ENCODE measurements at places on chromosomes 7 and 10.

DNA sequence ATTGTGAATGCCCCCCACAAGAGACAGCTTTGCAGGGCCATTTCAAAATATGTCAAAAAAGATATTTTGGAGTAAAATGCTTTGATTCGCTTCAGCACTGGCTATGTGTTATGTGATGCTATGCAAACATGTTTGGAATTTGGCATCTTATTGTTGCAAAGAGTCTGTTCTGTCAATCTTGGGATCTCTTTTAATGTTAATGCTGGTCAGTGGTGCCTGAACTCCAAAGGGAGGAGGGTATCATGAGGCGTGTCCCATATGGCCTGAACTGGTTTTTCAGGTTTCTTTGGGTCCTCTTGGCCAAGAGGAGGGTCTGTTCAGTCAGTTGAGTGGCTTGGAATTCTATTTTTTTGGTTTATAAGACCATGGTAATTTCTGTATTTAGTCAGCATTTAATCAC lies 81.4 kb downstream of the HECW1 start:
- no peak for ATAC-seq

GRCh38 chr7:95397381-95397780 lies 1.2 kb upstream of the PON3 start:
- ATAC-seq, result no peak

GRCh38 chr7:94261067-94261466 lies 133.6 kb upstream of the COL1A2 start:
- no peak for ATAC-seq

DNA sequence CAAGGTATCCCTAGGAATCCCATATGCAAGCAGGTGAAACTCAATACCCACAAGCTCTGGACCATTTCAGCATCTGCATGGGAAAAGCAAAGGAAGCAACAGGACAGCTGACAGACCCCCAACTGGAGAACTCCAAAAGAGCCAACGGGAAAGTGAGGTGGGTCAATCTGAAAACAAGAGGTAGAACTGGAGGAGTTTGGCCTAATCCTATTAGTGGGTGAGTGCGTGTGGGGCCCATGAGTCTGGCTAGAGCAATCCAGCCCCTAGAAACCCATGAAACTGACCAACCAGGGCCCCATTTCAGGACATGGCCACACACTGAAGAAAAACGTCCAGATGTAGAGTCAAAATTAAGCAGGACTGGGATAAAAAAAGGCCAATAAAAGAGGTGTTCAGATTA lies 26.6 kb upstream of the WNT8B start:
- no peak for ATAC-seq

DNA sequence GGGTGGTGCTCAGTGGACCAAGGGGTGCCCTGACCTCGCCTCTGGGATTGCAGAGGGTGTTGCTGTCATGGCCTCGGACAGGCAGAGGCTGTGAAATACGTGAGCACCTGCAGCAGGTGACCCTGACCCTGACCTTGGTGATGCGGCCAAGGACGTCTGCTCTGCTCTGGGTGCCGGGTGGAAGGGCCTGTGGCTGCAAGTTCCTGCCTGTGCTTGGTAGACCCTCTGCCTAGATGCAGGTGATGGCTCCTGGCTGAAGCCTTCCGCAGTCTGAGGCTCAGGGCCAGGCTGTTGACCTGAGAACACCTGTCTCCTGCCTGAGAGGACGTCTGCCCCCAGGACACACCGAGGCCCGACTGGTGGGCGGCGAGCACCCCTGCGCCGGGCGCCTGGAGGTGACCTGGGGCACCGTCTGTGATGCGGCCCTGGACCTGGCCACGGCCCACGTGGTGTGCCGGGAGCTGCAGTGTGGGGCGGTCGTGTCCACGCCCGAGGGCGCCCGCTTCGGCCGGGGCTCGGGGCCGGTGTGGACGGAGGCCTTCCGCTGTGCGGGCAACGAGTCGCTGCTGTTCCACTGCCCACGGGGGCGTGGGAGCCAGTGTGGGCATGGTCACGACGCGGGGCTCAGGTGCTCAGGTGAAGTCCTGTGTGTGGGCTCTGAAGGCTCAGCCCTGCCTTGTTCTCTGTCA lies 4.4 kb downstream of the SCART1 start:
- no peak for ATAC-seq

- peak; percentile 7 for ATAC-seq
Observed at GRCh38 chr10:93495654-93496321, 624 bp upstream of the CEP55 start.

GRCh38 chr10:33573606-33574005 lies 239.1 kb upstream of the NRP1 start:
- ATAC-seq, result no peak

DNA sequence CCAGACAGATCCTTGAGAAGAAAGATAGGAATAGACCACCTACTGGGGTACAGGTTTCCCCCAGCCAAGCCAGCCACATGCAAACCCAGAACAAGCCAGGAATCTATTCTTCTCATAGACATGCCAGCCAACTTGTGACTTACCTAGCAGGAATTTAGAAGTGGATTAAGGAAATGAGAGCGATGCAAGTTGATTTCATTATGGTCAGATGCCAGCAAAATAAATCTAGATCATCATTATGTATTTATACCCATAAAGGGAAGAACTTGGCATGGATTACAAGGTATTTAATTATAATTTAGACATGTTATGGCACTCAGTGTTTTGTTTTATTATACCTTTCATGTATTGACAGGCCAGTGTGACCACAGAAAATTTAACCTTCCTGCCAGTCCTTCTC lies 32.8 kb downstream of the SLC35G1 start:
- ATAC-seq, result no peak

GRCh38 chr7:135803143-135803542 lies 54.5 kb upstream of the FAM180A start:
- peak; percentile 45 for ATAC-seq

DNA sequence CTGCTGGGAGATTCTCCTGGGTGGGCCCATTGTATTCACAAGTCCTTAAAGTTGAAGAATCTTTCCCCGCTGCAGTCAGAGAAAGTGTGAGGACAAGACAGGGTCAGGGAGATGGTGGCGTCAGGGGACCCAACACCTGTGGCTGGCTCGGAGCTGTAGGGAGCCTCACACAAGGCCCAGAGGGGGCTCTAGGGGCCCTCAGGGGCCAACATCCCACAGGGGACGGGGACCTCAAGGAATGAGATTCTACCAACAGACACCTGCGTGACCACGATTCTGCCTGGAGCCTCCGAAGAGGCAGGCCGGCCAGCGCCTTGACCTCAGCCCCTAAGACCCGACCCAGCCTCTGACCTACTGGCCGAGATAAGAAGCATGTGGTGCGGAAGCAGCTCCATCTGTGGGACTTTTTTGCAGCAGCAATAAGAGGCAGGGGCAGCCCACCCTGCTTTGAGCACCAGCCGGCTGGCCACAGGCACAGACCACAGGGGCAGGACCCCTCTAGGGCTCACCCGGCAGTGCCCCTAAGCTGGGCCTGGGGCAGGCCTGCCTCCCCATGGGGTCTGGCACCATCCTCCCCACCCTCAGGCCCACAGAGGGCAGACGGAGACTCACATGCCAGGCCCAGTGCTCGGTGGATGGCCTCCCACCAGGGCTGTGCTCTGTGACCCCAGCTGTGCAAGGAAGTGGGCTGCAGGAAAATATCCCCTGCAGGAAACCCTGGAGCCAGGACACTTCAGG lies 13.2 kb downstream of the RASGEF1A start:
- no peak for ATAC-seq

DNA sequence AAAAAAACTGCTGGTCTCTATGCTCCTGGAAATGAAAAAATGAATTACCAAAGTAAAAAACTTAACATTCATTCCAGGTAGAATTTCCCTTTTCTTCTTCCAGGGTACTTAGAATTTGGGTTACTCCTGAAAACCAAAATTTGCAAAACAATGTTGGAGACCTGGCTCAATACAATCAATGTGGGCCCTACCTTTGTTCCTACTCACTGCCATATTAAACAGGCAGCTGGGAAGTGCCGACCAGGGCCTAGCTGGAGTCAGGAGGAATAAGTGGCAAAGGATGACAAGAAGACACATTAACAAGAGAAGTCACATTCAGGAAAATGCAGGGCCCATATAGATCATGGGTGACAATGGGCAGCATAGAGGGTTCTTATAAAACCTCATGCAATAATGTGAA lies 6.4 kb upstream of the AGK start:
- ATAC-seq, result no peak

- ATAC-seq, result peak; percentile 3
Observed at GRCh38 chr7:55308186-55308929, 56.8 kb upstream of the LANCL2 start.

DNA sequence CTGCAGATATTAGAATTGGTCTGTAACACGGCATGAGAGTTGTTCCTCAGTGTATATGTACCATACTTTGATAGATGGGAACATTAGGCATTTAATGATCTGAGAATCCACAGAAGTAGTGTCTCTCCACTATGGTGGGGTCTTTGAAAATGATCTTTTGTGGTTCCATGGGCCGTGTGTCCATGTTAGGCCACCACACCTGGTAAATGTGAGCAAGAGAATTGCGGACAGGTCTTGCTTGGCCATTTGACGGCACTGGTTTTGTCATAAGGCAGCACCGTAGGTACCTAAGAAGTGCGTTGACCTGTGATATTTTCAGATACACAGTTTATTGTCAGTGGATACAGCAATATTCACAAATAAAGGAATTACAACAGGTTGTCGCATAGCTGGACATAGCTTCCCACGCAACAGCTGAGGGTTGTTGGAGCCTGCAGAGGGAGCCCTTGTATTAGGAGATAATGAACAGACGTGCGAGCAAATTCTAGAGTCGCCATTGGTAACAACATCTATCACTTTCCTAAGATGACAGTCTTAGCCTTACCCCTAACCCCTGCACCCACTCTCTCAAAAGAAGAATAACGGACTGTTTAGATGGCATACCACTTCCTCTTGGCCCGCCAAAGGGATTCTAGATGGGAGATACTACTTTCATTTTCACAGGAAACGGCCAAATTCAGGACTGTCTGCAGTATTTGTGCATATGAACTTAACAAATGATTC lies 111.4 kb downstream of the COL28A1 start:
- ATAC-seq, result peak; percentile 93

- ATAC-seq, result no peak
Observed at GRCh38 chr10:8531116-8531515, 476.6 kb downstream of the GATA3 start.

- no peak for ATAC-seq
Observed at GRCh38 chr7:32532716-32533115, 37.4 kb downstream of the AVL9 start.

DNA sequence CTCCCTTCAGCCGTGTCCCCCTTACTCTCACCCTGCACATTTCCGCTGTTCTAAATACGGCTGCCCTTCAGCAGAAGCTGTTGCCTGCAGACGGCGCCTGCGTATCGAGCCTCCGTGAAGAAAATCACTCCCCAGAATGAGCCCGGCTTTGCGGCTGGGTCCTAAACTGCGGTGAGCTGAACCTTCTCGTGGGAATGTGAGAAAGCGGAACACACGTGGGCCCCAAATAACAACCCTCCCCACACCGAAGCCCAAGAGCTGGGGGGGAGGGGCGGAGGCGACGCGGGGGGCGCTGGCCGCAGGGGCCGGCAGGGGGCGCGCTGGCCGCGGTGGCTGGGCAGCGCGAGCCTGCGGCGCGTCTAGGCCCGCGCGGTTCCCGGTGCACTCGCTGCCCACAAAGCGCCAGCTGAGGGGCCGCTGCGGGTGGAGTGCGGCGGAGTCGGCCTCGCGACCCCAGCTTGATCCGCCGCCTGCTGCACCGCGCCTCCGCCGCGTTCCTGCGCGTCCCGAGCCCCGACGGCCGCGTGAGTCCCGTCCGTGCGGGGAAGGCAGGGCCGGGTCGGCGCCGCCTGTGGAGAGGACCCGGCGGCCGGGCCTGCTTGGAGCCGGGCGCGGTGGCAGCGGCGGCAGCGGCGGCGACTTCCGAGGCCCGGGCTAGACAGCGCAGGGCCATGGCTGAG lies at the start of gene ZNF398:
Gene ZNF398 (plus strand): TSS at position 382 of the 680 bp plus-strand sequence. CDS start 290 bp downstream, at position 672.
- peak; percentile 79 for ATAC-seq

GRCh38 chr7:85239109-85239508 lies 52.3 kb upstream of the SEMA3D start:
- no peak for ATAC-seq

DNA sequence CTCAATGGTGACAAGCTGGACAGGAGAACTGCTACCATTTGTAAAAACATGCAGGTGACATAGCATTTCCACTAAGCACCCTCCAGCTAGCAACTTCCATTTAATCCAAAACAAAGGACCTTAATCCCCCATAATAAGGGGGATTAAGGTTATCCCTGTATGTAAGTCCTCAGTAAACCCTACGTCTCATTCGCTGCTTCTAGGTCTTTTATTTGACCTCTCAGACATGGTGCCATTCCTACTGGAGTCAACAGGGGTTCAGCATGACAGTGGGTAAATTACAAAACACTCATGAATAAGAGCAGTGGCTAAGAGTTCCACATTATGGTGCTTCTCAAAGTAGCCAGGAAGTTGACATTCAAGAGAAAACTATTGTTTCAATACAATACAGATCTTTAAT lies 121.8 kb upstream of the CAV2 start:
- ATAC-seq, result no peak
